Osteoblast (primary cell): ENCODE measurements at places on chromosomes 5 and 9.
A peak's percentile ranks its signal among the peaks of the same experiment; 100 is the strongest.

DNA sequence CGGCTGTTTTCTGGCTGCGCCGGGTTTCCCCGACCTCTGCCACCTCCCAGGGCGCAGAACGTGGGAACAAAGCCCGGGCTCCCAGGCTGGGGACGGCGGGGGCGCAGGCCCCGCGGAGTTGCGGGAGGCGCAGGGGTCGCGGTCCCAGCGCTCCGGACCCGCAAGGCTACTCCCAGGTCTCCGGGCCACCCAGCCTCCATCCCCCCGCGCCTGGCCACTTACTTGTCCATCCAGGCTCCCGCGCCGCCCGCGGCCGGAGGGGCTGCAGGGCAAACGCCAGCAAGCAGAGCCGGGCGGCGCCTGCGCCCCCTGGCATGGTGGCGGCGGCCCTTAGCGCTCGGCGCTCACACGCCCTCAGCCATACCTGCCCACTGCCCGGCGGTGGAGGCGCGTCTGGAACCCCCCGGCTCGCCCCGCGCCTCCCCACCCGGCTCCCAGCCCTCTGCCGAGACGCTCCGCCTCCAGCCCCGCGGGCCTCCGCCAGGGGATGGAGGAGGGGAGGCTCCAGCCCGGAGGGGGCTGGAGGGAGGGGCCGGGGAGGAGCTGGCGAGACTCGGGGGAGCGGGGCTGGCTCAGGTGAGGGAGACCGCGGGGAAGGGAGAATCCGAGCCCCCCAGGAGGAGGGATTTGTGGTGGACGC is at the start of gene ADAM19:
TSS of gene ADAM19 (minus strand) at position 395 of the 640 bp plus-strand sequence. CDS start at position 316, 79 bp downstream.
- DNase-seq, result peak; percentile 93

DNA sequence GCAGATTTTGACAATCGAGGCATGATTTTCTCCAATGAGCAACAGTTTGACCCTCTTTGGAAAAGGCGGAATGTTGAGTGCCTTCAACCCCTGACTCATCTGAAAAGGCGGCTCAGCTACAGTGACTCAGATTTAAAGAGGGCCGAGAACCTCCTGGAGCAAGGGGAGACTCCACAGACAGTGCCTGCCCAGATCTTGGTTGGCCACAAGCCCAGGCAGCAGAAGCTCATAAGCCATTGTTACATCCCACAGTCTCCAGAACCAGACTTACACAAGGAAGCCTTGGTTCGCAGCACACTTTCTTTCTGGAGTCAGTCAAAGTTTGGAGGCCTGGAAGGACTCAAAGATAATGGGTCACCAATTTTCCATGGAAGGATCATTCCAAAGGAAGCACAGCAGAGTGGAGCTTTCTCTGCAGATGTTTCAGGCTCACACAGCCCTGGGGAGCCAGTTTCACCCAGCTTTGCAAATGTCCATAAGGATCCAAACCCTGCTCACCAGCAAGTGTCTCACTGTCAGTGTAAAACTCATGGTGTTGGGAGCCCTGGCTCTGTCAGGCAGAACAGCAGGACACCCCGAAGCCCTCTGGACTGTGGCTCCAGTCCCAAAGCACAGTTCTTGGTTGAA is 13.6 kb downstream of the PTPDC1 start:
- peak; percentile 87 for DNase-seq

DNA sequence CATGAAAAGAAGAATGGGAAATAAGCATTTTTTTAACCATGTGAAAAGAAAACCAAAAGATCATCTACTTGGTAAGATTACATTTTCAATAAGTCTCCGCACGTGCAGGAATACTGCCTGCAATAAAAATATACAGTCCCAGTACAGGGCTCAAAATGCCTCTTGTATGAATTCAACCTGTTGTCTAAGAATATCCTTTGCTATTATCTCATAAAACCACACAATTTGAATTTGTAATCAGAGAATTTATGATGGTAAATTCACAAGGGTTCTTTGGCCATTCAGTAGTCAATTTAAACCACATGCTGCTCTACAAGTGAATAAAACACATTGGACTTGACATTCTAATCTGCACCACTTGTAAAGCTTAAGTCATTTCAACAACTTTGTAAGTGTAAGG is 46.6 kb downstream of the ST8SIA4 start:
- no peak for DNase-seq

DNA sequence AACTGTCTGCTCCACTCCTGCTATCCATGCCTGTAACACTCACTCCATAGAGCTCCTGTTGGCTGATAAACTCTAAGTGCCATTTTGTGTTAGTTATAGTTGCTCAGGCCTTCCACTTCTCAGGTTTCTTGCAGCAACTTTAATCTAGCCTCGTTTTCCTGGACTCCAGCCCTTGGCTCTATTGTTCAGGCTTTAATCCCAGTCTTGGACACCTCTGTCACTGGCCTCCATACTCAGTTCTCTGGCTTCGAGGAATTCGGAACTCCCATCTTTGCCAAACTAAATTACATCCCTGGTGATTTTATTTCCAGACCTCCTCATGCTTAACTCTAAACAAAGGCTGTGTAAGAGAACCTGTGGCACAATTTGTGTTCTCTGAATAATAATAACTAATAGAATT is 39.8 kb downstream of the EMB start:
- DNase-seq, result no peak

DNA sequence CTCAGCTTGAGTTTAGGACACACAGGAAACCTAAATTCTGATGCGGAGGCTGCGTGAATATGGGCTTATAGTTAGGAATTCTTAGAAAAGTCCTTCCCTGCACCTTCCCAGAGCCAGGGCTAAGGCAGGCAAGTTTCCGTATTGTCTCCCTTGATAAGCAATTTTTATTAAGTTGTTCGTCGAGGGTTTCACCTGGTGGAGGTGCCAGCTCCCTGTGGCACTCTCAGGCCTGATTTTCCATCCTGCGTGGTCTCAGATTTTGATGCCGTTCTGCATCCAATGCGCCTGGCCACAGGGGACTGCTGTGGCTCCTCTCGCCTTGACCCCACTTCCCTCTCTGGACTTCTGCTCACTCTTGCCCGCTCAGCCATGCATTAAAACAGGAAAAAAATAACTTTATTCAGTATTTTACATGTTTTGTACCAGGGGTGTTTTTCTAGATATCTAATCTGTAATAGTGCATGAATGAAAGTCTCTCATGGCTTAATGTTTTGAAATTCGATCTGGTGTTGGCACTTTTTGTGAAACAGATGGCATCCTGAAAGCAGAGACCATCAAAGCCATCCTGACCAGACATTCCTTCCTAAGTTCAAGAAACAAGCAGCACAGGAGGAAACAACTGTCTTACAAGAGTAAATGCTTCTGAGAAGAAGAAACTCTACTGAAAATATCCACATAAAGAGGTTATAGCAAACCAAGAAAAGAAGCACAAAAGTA is 50.7 kb downstream of the TRIP13 start:
- peak; percentile 69 for DNase-seq

- no peak for DNase-seq
Measured at GRCh38 chr5:67805666-67806348, 409.7 kb upstream of the PIK3R1 start.

DNA sequence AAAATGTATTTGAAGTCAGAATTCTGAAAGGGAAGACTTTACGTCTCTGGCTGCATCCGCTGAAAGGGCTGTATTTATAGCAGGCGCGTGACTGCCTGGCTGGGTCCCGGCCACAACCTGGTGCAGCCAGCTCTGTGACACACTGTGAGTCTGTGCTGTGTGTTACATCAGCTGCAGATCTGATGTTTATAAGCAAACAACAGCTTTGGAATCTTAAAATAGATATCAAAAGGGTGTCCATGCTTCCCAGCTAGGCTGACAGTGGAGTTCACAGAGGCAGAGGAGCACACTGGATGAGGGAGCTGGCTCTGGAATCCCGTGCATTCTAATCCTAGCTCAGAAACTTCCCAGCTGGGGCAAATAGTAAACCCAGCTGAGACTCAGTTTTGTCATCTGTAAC is 433.4 kb upstream of the BRINP1 start:
- peak; percentile 61 for DNase-seq

DNA sequence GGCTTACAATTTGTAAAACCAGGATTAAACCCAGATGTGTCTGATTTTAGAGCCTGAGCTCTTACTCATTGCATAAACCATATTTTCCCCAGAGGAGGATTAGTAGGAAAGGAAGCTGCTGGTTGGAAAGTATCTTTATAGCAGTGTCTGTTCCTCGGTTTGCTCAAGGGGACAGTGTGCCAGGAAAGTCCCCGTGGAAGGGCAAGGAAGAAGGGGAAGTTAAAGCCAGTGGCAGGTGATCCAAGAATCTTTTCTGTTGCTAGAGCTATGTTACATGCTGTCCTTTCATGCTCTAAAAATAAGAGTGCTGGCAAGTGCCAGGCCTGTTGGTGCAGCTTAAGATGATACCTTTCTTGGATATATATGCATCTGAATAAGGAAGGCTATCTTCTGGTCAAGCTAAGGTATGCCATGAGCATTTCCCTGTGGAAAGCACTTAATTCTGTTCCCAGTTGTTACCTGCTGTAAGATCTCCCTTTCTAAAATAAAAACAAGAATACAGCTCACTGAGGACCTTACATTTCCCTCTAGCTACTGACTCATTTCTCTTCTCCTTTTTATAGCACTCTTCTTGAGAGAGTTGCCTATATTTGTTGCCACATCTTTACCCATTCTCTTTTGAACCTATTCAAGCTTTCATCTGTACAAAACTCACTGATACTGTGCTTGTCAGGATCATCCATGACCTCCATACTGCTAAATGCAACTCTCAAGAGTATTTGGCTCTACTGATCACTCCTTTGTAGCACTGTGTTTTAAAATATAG is 8.0 kb downstream of the PDCD1LG2 start:
- DNase-seq, result peak; percentile 76

DNA sequence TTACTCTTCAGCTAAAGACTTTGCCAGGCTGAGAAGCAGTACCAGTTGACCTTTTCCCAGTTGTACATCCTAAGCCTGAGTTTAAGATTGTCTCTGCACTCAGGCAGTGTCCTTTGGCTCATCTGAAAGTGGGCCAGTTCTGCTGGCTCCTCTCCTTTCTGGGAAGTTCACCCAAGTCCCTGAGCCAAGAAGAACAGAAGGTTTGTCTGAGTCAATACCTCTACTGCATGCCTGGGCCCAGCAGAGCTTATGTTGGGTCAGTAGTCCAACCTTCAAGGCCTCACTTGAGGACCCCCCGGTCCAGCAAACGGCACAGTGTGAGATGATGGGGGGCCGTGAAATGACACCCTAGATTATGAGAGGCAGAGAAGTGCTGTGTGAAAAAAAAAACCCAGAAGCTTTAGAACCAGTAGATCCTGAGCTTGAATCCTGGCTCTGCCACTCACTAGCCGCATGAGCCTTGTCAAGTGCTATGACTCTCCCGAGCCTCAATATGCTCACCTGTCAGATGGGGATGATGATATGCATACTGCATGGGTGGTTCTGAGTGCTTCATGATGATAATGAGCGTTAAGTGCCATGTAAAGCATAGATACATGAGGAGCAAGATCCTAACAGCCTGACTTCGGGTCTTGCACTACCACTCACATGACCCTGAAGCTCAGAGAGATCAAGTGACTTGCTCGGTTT is 156.0 kb downstream of the MACROH2A1 start:
- DNase-seq, result no peak

DNA sequence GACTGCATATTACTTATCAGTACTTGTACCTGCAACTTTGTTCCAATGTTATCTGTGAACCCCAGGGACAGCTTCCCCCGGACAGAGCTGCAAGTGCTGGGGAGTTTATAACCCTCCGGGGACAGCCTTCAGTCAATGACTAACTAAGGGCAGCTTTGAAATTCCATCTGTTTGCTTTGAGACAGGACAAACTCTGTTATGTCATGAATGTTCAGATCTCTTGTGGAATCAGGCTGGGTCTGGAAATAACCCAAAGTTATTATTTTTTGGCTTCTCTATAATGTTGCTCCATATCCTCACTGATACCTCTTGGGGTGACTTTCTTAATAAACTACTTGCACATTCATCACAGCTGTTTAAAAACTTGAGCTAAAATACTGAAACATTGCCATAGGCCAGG is 617.5 kb upstream of the TLE4 start:
- peak; percentile 72 for DNase-seq

GRCh38 chr9:110446171-110446570 is 108.5 kb upstream of the TXNDC8 start:
- DNase-seq, result no peak

DNA sequence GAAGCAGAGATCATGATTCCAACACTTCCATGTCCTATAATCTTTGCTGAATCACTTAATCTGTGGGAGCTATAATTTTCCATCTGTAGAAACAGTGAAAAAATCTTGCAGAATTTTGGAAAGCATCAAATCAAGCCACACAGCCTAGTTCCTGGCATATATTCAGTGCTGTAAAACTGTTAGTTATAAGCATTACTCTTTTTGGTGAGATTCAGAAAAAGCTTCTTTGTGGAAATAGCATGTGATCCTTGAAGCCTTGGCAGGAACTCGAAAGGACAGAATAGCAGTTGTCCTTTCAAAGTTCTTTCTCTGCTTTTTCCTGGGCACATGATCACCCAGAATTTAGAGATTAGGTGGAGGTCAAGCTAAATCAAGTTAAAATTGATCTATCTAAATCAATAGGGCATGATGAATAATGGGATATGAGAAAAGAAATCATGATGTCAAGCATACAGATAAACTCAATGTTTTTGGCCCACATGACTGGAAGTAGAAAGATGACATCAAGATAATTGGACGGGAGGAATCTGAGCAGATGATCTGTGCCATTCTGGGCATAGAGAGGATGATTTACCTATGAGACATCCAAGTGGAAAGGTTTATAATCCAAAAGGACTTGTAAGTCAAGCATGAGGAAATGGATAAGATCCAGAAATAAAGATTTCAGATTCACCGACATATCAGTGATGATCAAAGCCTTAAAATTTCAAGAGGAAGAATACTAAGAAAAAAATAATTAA is 73.1 kb downstream of the TMEM232 start:
- no peak for DNase-seq

DNA sequence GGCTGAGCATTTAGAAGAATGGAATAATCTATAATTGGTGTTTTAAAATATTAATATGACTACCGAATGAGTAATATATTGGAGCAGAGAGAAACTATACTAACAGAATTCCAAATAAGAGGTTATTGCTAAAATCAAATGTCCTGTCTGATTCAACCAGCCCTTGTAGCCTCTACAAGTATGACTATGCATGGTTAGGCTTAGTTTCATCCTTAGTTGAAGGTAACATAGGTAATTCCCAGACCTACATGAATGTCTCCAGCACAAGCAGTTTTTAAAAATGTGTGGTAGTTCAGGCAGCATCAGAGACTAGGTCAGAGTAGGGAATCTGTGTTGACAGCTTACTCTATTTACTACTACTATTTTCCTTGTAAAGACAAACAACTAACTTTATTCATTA is 51.7 kb upstream of the SLC27A6 start:
- no peak for DNase-seq

GRCh38 chr5:10293907-10294662 is 13.6 kb downstream of the CMBL start:
- DNase-seq, result no peak

- no peak for DNase-seq
Measured at GRCh38 chr5:34918025-34918424, 2.5 kb downstream of the BRIX1 start.

- DNase-seq, result no peak
Measured at GRCh38 chr9:131640438-131641137, 95.3 kb downstream of the PRRT1B start.

GRCh38 chr5:172420235-172420939 is 33.9 kb downstream of the SH3PXD2B start:
- peak; percentile 94 for DNase-seq

- no peak for DNase-seq
Measured at GRCh38 chr5:38371596-38371995, 113.2 kb downstream of the EGFLAM start.
